Fibroblast of villous mesenchyme (primary cell): ENCODE measurements at places on chromosomes 11 and 22.
A peak's percentile ranks its signal among the peaks of the same experiment; 100 is the strongest.

DNA sequence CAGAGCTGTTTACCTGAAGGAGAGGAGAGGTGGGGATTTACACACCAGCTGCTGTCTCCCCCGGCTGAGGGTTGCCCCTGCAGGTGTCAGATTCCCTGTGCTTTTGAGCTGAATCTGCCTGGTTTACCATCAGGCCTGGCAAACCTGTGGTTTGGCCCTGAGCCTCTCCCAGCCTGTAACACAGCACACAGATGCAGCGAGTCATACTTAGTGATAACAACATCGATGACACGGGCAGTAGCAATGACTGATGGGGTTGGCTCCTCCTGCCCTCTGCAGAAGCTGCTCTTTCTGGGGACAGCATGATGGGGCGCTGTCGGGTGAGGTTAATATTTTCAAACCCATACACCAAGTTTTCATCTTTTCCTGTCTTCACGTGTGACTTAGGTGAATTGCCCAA, 380.0 kb upstream of the B3GAT1 start:
- peak; percentile 7 for DNase-seq

DNA sequence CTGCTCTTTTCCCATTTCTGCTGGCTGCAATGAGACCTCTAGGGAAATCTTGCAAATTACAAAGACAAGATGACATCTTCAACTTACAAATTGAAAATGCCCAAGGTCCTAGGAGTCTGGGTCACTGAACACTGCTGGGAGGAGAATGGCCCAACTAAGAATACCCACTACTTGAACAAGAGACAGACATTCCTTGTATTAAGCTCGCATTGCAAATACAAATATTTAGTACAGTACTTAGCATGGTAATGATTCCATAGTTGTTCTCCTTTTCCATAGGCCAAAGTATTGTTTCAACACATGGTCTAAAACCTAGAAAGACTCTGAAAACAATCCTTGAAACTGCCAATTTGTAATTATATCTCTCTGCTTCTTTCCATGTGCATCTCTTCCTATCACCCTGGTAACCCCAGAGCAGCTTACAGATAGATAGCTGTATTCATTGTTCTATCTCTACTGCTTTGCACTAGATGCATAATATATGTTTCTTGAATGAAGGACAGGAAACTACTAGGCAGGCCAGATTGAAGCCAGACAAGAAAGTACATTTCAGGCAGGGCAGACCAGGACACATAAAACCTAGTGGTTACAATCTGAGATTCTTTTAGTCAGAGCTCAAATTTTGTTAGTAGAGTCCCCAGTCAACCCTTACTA, 1545.7 kb upstream of the TENM4 start:
- DNase-seq, result no peak

GRCh38 chr22:32917577-32918354, 116.3 kb downstream of the TIMP3 start:
- DNase-seq, result peak; percentile 5

DNA sequence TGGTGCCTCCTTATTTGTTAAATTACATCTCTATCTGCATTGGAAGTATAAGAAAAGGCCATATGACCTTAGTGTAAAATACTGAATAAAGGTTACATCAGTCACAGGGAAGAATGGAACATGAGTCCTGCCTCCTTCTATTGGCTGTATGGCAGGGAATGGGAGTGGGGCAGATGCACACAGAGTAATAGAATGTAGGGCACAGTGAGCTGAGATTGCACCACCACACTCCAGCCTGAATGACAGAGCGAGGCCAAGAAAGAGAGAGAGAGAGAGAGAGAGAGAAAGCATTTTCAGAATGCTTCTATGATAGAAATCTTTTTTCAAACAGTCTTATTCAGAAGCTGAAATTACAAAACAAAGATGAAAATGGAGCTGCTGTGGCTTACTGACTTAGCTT, 58.8 kb downstream of the SLN start:
- no peak for DNase-seq

DNA sequence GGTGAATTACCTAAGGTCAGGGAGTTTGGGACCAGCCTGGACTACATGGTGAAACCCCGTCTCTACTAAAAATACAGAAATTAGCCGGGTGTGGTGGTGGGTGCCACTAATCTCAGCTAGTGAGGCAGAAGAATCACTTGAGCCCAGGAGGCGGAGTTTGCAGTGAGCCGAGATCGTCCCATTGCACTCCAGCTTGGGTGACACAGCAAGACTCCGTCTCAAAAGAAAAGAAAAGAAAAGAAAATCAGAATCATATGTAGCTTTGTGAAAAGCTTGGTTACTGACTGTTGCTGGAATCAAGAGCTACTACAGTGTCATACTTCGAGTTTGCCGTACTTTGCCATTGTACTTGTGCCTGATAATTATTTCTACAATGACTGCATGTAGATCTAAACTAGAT, 4.2 kb upstream of the TMEM135 start:
- DNase-seq, result no peak

GRCh38 chr11:110522471-110522870, 92.7 kb downstream of the FDX1 start:
- no peak for DNase-seq

GRCh38 chr11:46237248-46238077, 40.0 kb upstream of the CREB3L1 start:
- DNase-seq, result peak; percentile 86

- DNase-seq, result no peak
Observed at GRCh38 chr11:108237058-108237481, 14.2 kb downstream of the ATM start.

- DNase-seq, result peak; percentile 84
Observed at GRCh38 chr22:32745251-32745995, 56.1 kb upstream of the TIMP3 start.

GRCh38 chr22:26674211-26675190, 17.1 kb downstream of the MIAT start:
- no peak for DNase-seq

- DNase-seq, result no peak
Observed at GRCh38 chr11:134760299-134760698, 348.3 kb upstream of the B3GAT1 start.

- no peak for DNase-seq
Observed at GRCh38 chr22:30674482-30674881, 6.8 kb upstream of the DUSP18 start.

- no peak for DNase-seq
Observed at GRCh38 chr22:27094633-27095308, 437.4 kb downstream of the MIAT start.

DNA sequence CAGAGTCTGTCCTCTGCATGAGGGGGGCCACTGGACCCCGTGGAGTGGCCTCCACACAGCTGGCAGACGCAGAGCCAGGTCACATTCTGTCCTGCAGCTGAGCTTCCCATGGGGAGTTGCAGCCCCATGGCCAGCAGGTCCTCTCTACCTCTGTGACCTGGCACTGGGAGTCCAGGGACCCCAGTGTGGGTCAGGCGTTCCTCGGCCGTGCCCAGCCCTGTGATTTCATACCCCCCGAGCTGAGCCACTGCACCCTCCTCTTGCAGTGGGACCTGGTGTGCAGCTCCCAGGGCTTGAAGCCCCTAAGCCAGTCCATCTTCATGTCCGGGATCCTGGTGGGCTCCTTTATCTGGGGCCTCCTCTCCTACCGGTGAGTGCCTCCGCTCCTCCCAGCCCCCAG, 32.2 kb upstream of the SLC22A12 start:
- no peak for DNase-seq

GRCh38 chr11:74318241-74318932, 6.9 kb upstream of the P4HA3 start:
- peak; percentile 63 for DNase-seq

DNA sequence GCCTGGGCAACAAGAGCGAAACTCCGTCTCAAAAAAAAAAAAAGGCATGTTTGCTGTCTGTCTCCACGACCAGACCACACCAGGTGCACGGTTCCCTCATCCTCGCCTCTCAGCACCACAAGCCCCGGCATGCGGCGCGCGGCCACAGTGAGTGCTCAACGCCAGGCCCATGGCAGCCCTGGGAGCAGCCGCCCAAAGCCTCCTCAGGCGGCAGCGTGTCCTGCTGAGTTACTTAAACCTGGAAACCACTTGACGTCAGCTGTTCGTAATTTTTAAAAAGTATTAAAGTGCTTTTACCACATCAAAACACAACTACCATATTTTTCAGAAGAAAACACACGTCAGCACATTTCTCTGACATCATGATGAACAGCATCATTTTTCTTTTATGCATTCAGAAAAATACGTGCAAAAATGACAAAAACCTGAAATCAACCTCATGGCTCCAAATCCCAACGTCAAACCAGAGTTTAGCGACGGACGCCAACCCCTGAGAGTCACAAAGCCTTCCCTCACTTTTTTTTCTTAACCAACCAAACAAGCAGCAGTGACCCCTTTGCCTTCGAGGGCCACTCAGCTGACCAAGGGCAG, 2.1 kb downstream of the DEAF1 start:
- peak; percentile 16 for DNase-seq

GRCh38 chr11:116221351-116221750, 551.4 kb downstream of the BUD13 start:
- no peak for DNase-seq
